Stimulated activated CD8-positive, alpha-beta memory T cell treated with anti-CD3 and anti-CD28 coated beads, Interleukin-2, amount 100 ng/mL, for 48 hours (primary cell): ENCODE measurements at places on chromosomes 11 and 22.

DNA sequence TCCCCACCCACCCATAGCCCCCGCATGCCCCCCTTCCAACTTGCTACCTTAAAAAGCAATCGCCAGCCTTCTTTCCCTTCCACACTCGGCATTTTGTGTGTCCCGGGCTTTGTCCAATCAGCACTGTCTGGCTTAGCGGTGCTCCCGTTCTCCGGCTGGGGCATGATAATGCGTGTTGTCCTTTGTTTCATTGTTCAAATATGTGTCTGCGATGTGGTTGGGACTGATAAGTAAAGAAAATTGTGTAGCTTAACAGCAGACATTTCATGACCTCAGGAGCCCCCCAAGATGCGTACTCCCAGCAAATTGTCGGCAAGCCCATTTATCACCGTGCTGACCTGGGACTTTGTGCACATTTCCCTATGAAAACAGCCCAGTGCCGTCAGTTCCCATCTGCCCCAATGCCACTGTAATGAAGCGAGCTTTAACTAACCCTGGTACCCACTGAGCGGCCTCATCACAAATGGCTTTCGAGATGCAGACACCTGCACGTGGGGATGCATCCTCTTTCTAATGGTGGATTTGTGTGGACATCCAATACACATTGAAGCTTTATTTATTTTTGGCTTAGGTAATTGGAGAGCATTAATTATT, 167.0 kb upstream of the E2F8 start:
- DNase-seq: no peak

DNA sequence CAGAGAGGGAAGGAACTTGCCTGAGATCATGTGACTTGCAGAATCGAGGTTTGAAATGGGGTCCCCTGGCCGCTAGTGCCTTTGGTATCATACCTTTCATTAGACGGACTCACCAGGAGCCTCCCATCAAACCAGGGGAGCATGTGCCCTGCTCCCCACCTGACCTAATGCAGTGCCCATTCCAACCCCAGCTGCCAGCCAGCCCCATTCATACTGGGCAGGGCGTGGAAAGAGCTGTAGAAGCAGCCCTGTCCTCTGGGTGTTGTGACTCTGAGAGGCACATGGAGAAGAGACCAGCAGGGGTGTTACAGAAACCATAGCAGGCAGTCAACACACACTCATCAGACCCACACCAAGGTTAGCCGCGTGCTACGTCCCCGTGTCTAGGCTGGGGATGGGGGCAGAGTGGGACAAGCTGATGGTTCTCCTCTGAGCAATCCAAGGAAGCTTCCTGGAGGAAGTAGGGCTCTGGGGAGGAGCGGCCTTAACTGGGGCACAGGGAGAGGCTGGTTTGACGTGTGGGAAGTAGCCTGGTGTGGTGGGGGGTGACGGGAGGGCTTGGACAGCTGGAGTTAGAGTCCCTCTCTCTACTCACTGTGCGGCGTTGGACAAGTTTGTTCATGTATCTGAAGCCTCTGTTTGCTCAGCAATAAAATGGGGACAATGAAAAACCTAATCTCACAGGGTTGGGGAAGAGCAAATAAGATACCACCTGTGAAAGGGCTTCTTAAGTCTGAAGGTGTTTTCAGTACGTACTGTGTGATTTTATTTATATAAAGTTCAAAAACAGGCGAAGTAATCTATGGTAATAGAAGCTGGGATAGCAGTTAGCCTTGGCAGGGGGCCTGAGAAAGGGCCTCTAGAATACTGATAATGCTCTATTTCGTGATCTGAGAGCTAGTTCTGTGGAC, 14.0 kb downstream of the GRIK4 start:
- no peak for DNase-seq

- DNase-seq: no peak
Measured at GRCh38 chr11:70233511-70233934, 30.4 kb downstream of the FADD start.

DNA sequence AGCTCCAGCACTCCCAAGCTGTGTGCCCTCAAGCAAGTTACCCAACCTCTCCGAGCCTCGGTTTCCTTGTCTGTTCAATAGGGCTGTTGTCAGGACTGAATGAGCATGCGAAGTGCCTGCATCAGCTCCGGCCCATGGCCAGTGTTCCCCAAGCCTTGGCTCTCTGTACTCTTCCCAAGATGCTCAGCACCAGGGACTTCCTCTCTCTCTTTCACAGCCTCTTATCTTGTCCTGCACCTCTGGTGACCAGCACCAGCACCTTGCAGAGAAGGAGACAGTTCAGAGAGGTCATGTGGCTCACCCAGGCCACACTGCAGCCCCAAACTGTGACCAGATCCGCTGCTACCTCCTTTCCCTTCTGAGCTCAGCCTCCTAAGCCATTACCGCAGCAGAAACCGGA, 120.3 kb upstream of the ANO1 start:
- DNase-seq: no peak

- no peak for DNase-seq
Measured at GRCh38 chr11:64793271-64794160, 9.5 kb downstream of the MAP4K2 start.

- DNase-seq: no peak
Measured at GRCh38 chr11:35978183-35978582, 34.3 kb downstream of the LDLRAD3 start.

- DNase-seq: no peak
Measured at GRCh38 chr11:35106595-35106994, 32.4 kb upstream of the CD44 start.

DNA sequence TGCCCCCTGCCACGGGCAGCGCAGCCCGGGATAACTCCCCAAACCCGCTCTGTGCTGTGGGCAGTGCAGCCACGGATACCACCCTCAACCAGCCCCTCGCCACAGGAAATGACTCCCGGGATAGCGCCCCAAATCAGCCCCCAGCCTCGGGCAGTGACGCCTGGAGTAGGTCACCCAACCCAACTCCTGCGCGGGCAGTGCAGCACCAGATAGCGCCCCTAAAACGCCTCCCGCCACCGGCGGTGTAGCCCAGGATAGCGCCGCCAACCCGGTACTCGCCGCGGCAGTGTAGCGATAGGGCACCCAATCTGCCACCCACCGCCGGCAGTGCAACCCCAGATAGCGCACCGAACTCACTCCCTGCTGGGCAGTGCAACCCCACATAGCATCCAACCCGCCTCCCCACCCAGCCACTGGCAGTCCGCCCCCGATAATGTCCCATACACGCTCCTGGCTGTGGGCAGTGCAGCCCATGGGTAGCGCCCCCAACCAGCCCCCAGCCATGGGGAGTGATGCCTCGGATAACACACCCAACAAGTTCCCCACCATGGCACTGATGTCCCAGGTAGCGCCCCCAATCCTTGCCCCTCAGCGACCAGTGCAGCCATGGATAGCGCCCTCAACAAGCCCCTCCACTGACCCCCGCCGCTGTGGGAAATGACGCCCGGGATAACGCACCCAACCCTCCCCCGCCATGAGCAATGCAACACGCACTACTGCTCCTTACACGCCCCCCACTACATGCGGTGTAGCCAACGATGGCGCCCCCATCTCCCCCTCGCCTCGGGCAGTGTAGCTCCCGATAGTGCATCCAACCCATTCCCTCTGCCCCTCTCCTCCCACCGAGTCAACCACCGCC, 1.5 kb downstream of the RFPL2 start:
- no peak for DNase-seq

DNA sequence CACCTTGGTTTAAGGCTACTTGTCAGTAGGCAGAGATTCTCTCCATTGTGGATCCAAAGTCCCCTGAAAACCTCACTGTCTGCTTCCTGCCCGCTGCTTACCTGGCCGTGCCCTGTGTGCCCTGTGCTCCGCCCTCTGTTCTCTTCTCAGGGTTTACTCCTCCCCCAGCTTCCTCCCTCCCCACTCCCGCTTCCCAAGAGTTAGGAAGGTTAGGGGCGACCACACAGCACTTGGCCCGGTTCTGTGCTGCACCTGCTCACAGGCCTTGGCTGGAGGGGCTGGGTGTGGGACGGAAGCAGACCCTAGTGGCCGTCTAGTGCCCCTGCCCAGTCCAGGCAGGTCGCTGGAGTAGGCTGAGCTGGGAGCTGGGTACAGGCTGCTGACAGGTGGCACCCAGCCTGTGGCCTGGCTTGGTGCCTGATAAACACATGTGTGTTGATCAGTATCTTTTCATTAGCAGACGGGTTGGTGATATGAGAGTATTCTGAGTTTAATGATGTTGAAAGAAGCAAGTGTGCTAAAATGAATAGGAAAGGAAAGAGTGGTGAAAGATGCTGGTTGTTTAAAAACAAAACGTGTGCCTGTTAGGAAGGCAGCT, 40.5 kb downstream of the GRAMD4 start:
- DNase-seq: no peak

- DNase-seq: no peak
Measured at GRCh38 chr11:128559496-128560103, 27.8 kb downstream of the ETS1 start.

DNA sequence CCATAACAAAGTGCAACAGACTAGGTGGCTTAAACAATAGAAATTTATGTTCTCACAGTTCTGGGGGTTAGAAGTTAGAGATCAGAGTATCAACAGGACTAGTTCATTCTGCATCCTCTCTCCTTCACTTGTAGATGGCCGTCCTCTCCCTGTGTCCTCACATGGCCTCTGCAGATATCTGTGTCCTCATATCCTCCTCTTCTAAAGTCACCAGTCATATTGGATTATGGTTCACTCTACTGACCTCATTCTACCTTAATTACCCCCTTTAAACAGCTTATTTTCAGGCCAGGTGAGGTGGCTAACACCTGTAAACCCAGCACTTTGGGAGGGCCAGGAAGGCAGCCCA, 135.1 kb downstream of the RAB38 start:
- no peak for DNase-seq

- DNase-seq: no peak
Measured at GRCh38 chr11:26700574-26701235, 21.2 kb downstream of the SLC5A12 start.

DNA sequence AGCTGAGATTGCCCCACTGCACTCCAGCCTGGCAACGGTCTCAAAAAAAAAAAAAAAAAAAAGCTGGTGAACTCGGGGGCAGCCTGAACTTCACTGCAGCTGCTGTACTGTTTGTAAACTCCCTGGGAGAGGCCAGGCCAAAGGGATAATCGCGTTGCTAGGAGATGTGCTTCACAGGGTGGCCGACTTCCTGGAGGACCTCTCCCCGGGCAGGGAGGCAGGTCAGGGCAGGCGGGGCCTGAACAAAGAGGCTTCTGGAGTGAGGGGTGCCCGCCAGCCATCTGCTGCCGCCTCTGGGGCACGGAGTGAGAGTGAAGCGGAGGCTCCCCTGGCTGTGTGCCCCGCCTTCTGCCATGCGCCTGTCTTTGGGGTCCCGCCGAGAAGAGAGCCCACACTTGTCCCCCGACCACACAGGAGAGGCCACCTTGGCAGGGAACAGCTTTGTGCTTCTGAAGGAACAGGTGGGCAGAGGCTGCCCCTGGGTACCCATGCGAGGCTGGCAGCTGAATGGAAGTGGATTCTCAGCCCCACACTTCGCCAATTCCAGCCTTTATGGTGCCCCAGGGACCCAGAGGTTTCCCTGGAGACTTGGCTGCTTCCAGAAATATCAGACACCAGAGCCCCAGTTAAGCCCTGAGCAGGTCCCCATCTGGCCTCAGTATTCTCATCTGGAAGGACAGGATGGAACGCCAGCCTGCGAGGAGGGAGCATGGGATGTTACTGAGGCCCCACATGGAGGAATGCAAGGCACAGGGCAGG, 29.6 kb downstream of the TMEM184B start:
- no peak for DNase-seq

GRCh38 chr22:44707752-44708151, 5.7 kb downstream of the PRR5 start:
- DNase-seq: no peak

DNA sequence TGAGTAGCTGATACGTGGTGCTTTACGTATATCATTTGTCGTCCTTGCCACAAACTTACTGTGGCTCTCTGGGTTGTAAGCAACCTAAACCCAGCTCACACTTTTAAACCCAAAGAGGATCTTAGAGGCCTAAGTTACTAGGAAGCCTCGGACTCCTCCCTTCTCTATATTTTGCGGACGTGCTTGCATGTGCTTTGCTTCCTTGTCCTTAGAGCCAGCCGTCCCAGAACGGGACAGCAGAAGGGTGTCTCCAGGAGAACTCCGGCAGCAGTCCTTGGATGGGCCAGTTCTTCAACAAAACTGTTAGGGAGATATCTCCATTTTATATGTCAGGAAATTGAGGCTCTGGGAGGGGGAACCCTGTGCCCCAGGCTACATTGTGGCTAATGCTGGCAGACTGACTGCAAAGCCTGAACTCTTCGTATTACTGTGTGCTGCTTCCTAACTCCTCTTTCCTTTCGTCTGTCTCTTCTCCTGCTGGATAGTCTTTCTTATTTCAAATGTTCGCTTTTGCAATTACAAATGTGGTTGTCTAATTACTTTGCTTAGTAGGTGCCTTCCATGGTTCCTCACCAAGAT, 33.8 kb downstream of the TNRC6B start:
- no peak for DNase-seq

DNA sequence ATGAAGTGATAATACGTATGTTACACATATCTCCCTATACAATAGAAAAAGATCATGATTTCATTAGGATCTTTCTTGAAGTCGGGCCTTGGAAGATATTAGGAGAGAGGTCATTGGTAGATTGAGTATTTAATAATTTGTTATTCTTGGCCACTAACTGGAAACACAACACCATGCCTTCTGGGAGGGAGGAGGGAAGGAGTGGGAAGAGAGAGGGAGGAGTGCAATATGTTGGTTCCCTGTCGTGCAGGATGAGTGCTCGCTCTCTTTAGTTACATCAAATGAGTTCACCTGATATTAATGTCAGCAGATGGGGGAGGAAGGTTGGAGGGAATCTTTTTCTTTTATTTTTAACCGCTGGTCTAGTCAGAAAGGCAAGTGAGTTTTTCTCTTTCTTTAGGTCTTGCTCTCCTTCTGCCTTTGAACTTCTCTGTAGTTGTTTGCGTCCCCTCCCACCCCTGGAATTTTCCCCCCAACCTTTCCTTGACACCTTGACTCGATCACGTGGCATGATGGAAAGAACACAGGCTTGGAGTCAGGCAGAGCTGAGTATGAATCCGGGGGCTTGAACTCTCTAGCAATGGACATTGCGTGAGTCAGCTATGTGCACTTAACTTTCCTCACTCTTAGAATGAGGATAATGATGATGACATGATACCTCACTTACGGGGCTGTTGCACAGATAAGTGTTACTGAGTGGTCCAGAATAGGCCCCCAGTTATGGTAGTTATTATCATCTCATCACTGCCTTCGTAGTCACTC, 6.2 kb downstream of the ADAMTS15 start:
- no peak for DNase-seq

DNA sequence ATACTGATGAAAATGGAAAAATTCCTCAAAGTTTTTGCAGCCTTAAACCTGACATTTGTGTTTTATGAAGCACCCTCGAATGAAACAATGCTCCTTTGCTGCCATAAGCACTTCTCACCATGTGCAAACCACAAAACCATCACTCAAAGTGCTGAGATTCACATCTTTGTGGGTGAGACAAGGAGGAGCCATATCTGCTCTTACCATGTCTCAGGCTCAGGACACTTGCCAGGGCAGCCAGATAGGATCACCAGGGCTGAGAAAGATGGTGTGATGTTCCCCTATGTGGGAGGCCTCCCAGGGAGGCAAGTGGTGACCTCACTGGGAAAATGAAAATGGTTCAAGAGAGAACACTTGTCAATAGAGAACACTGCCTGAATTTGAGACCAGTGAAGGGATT, 120.4 kb downstream of the CCDC34 start:
- DNase-seq: no peak
